ENCODE measurements at places on chromosomes 3 and 15. TPM values are rescaled to one million over a fixed set of nuclear protein-coding genes. Genes with fewer than 3 reads are reported as not detected.
A peak's percentile ranks its signal among the peaks of the same experiment; 100 is the strongest.

The GRK7 gene
- 0.17 TPM for polyA plus RNA-seq

- DNase-seq, result no peak
Observed at GRCh38 chr3:52319921-52320595, 3.9 kb downstream of the DNAH1 start.

DNA sequence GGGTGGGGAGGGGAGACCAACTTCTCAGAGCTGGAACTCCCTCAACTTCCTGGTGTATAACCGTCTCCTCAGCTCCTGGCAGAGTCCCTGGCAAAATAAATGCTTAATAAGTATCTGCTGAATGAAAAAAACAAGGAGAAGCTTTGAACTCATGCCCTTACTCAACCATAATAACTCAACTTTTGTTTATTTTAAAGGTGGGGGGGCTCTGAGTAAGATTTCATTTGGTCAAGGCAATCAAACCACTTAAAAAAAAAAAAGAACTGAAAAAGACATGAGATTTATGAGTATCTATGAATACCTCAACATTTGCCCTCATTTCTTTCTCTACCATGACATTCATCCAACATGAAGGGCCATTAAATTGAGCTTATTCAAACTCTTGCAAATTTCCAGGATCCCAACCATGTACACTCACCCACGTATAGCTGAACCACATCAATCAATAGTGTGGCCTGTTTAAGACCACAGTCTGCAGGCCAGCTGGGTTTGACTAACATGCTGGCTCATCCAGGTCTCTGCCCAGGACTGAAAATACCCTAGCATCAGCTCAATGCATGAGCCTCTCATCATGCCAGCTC, 157.9 kb downstream of the FOXP1 start:
- DNase-seq, result no peak

DNA sequence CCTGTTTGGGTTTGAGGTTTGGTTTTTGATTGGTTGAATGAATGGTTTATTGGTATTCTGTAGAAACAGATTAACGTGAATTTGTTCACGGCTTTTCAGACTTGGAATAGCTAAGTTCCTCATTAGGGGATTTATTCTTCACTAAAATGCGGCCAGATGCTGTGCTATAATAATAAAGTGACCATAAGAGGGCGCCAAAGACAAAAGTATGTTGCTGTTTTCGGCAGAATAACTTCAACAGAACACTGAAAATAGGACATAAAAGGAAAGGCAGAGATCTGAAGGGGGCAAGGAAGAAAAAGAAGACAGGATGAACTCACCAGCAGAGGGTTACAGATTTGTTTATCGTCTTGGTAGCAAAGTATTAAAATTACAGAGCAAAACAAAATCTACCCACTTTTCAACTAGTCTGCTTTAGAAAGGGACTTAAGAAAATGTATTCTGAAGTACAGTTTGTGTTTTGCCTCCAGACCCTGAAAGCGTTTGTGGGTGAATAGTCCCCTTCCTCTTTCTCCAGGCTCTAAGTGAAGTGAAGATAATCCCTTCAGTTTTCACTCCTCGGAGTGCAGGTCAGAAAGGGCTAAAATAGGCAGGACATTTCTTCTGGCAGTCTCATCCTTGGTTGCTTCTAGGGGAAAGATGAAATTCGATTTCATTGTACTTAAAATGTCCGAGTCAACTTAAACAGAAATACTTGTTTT, 147.6 kb downstream of the IL20RB start:
- peak; percentile 53 for DNase-seq

All from left renal pelvis (tissue), 4 donors.